Natural killer cell treated with Interleukin-12 subunit alpha and Interleukin-12 subunit beta and Interleukin-15 and Interleukin-18, amount 100 ng/mL, for 72 hours (primary cell): ENCODE measurements at places on chromosomes 2 and 18.

DNA sequence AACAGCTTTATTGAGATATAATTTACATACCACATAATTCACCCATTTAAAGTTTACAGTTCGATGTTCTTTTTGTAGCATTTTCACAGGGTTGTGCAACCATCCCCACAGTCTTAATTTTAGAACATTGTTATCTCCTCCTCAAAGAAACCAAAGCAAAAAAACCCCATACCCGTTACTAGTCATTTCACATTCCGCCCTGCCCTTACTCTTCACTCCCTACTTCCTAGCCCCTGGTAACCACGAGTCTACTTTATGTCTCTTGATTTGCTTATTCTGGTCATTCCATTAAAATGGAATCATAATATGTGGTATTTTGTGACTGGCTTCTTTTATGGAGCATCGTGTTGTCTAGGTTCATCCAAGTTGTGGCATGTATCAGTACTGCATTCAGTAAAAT, 137.7 kb downstream of the TANC1 start:
- no peak for DNase-seq

DNA sequence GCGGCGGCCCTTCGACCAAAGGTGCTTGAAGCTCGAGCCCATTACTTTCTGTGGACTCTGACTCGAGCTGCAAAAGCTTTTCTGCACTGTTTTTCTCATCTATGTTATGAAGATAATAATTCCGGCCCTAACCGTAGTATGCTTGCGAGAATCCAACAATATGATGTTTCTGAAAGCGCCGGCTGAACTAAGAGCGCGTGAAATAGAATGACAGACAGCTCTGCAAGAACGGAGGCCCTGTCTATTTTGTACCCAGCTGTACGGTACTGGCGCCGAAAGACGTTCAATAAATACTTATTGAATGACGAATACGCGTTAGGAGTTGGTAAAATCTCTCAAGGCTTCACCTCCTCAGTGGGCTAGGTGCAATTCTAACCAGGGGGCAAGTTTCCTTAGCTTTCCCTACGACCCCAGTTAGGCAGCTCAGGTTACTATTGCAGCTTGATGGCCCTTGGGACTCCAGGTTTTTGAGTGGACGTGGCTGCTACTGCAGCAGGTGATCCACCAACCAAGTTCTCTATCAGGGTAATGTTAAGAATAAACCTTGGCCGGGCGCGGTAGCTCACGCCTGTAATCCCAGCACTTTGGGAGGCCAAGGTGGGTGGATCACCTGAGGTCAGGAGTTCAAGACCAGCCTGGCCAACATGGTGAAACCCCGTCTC, 570 bp downstream of the SCRN3 start:
- no peak for DNase-seq

GRCh38 chr2:230891509-230891908, 26.8 kb downstream of the ITM2C start:
- DNase-seq, result no peak

DNA sequence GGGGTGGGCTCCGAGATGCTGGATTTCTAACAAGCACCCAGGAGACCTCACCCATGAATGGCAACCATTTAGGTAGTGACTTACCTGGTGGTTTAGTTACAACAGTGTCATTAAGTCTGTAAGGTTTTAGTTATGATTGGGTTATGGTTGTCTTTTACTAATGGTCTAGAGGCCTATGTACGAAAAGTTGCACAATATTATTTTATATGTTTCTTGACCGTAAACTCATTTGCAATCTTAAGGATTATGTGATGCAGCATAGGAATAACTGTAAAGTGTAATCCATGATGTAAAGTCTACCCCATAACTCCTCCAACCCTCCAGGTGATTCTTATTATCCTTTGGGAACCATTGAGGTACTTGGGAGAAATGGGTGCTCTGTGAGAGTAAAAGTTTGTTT, 155.4 kb upstream of the ZEB2 start:
- no peak for DNase-seq

DNA sequence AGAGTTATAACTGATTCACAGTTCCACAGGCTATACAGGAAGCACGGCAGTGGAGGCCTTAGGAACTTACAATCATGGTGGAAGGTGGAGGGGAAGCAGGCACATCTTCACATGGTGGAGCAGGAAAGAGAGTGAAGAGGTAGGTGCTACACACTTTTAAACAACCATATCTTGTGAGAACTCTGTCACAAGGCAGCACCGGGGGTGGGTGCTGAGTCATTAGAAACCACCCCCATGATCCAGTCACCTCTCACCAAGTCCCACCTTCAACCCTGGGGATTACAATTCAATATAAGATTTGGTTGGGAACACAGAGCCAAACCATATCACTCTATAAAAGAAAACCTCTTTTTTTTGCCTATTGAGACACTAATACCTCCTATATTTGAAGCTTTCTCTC, 1108.5 kb upstream of the CDH2 start:
- no peak for DNase-seq

GRCh38 chr2:43075811-43076585, 150.4 kb downstream of the ZFP36L2 start:
- no peak for DNase-seq

- DNase-seq, result no peak
Observed at GRCh38 chr2:140669911-140670310, 1460.9 kb downstream of the LRP1B start.

GRCh38 chr2:65634304-65634703, 201.9 kb upstream of the SPRED2 start:
- DNase-seq, result no peak

DNA sequence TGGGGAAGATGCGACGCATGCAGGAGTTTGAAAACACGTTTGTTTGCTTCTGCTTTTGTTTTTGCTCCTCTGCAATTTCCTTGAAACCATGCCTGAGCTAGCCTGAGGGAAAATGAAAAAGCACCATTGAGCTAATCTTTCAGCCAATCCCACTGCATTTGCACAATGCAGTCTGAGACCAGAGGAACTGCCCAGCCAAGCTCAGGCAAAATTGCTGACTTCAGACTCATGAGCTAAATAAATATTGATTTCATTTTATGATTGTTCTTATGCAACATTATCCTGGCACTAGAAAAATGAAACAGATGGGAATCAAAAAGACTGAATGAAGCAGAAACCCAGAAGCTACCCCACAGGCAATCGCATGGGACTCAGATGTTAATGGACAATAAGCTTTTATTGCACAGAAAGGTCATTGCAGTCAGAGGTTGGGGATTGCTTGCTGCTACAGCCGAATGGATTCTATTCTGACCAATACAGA, 37.0 kb downstream of the TPRKB start:
- DNase-seq, result no peak

DNA sequence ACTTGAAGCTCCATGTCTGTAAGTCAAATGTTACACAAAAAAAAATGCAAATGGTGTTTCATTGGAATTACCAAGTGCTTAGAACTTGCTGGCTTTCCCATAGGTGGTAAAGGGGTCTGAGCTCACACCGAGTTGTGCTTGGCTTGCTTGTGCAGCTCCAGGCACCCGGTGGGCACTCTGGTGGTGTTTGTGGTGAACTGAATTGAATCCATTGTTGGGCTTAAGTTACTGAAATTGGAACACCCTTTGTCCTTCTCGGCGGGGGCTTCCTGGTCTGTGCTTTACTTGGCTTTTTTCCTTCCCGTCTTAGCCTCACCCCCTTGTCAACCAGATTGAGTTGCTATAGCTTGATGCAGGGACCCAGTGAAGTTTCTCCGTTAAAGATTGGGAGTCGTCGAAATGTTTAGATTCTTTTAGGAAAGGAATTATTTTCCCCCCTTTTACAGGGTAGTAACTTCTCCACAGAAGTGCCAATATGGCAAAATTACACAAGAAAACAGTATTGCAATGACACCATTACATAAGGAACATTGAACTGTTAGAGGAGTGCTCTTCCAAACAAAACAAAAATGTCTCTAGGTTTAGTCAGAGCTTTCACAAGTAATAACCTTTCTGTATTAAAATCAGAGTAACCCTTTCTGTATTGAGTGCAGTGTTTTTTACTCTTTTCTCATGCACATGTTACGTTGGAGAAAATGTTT, 97.9 kb upstream of the IL1R2 start:
- DNase-seq, result no peak

GRCh38 chr2:37469126-37469525, 124.7 kb downstream of the QPCT start:
- no peak for DNase-seq

DNA sequence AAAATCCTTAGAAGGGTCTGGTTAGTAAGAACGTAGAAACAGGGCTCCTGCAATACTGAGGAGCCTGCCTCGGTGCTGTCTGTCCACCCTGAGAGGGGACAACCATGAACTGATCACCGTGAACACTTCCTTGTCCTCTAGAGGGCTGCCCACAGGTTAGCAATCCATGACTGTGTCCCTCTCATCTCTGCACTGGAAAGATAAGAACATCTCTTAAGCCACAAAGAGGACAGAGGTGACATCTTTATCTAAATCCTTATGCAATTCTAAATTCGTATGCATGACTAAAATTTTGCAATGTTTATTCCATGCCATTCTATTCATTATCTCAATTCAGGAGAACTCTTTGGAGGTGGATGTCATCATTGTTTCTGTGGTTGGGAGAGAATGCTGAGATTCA, 12.8 kb downstream of the EFR3B start:
- DNase-seq, result no peak

DNA sequence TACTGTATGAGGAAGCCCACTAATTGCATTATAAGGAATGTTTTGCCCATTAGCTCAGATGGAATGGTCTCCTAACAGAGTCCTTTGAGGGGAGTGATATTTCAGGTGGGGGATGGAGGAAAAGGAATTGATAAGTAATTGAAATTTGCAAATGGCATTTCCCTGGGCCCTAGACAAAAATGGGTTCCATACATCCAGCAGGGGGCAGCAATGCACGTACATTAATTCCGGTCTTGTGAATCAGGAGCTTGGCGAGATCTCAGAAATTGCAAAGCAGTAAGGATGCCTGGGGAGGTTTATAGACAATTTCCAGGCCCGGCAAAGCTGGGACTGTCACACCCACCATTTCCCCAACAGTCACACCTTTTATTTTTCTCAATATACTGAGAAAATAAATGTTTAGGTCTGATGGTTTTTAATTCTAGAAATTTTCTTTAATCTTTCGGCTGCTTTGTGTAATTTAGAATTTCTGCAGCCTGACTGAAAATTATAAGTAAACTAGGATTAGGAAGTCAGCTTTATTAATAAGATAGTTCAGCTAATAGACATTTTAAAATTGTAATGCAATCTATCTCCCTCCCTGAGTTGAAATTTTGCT, 122.8 kb downstream of the LYPD1 start:
- no peak for DNase-seq
